ENCODE measurements at places on chromosomes 2 and 18.

- DNase-seq: no peak
Measured at GRCh38 chr2:63827749-63828148, 13.9 kb upstream of the UGP2 start.

- DNase-seq: no peak
Measured at GRCh38 chr2:39487398-39488250, 50.5 kb upstream of the MAP4K3 start.

- DNase-seq: no peak
Measured at GRCh38 chr2:240551811-240552210, 6.0 kb downstream of the ANKMY1 start.

GRCh38 chr2:108630567-108631405 is 88.5 kb upstream of the RANBP2 start:
- no peak for DNase-seq

- no peak for DNase-seq
Measured at GRCh38 chr2:202186641-202187202, 51.7 kb downstream of the SUMO1 start.

GRCh38 chr2:60629801-60630385 is 76.4 kb upstream of the BCL11A start:
- no peak for DNase-seq

DNA sequence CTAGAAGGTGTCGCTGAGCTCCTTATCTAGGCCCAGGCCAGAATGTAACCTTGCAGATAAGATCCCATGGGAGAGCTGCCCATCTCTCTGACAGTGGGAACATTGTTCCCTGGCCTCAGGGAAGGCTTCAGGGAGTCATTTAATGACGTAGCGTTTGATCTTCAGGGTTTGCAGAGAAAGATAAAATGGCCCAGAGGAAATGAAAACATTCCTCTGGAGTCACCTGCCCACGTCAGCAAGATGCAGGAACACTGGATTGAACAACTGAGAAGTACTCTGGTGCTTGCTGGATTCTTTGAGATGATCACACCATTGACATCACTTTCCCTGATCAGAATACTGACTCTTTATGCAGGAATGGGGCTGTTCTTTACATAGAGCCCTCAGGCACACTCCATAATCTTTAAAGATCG is 51.6 kb downstream of the MAPK4 start:
- DNase-seq: no peak

- DNase-seq: no peak
Measured at GRCh38 chr18:61281431-61281830, 51.8 kb upstream of the CDH20 start.

GRCh38 chr2:23465936-23466335 is 81.0 kb downstream of the KLHL29 start:
- no peak for DNase-seq
